ENCODE measurements at places on chromosomes 5 and 9.

DNA sequence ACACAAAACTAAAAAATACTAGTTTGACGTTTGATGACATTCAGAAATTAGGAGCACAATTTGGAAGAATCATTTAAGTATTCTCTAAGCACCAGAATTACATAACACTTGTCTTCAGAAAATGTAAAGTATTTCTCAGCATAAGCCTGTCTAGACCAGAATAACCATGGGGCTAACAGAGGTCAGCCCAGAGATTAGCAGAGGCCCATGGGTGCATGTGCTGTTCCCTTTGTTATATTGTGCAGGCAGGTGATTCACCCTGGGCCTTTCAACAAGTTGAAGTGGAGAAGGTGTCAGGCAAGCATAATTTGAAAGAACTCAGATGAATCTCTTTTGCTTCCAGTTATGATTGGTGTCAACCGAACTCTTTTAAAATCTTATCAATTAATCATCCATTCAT is 227.9 kb downstream of the LURAP1L start:
- DNase-seq = no peak

- DNase-seq = no peak
Observed at GRCh38 chr5:124627815-124628595, 118.4 kb downstream of the ZNF608 start.

GRCh38 chr5:168409591-168410458 is 76.4 kb upstream of the RARS1 start:
- DNase-seq = no peak

GRCh38 chr9:133954862-133955529 is 37.1 kb downstream of the VAV2 start:
- DNase-seq = no peak

GRCh38 chr5:124260921-124261515 is 485.4 kb downstream of the ZNF608 start:
- no peak for DNase-seq

DNA sequence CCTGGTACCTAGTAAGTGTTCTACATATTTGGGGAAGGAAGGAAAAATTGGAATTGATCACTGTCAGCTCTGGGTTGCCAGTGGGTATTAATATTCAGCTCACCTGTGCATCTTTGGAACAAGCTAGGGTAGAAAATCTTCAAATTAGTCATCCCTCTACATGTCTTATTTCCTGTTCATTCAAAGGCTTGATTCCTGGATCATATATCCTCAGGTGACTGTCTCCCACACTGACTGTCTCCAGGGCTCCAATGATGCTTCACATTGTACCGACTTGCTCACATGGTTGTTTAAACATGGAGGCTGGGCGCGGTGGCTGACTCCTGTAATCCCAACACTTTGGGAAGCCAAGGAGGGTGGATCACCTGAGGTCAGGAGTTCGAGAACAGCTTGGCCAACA is 11.6 kb upstream of the SUSD1 start:
- no peak for DNase-seq

- DNase-seq = no peak
Observed at GRCh38 chr5:86807046-86808031, 189.6 kb downstream of the COX7C start.

GRCh38 chr5:135491552-135492318 is 39.6 kb upstream of the TIFAB start:
- no peak for DNase-seq

DNA sequence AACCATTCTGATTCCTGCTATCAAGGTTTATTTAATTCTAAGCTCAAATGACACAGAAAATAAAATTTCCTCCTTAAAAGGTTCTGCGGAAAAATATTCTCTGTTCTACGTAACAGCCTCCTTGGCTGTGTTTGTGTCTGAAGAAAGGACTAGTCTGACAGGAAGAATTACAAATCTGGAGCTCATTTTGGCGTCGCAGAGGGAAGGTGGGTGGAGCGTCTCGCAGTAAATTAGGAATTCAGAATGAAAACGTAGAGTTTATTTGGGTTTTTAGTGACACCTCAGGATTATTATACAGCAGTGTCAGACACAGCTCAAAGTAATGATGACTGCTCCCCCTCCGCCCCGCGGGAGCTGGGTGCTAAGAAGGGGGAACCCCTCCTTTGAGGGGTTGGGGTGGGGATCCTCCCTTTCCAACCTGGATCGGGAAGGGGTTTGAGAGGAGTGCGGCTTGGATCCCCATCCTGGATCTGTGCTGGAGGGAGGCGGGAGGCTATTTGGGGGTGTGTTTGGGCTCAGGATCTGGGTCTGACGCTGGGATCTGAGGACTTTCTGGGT is 933 bp upstream of the TGFBR1 start:
- no peak for DNase-seq

DNA sequence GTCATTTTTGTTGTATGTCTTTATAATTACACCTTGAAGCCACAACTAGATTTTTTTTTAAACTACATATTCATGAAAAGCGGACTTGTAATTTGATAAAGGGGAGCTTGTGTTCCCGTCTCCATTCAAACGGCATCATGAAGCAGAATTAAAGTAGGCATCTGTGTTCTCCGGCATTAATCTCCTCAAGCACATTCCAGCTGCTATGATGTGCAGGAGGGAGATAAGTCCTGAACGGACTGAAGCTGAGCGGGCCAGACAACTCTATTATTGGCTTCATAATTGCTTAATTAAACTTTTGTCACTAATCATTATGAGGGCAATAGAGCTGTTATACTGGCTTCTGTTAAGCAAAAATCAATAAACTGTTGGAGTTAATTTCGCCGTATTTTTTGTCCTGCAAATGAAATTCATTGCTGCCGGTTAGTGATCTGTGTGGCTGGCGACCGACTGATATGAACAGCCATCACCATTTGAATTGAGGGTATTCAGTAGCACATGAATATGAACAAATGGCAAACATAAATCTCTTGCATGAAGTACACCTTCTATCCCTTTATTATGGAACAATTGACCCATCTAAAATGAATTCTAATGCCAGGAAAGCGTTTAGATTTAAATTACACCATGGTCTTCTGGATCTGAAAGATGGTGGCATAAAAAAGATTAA is 408.8 kb upstream of the IRX1 start:
- DNase-seq = no peak

- DNase-seq = no peak
Observed at GRCh38 chr9:77816641-77817341, 168.7 kb upstream of the GNA14 start.

- no peak for DNase-seq
Observed at GRCh38 chr5:112551419-112552032, 132.4 kb upstream of the EPB41L4A start.

- no peak for DNase-seq
Observed at GRCh38 chr9:93458712-93459111, 5.3 kb upstream of the FAM120AOS start.

- no peak for DNase-seq
Observed at GRCh38 chr9:76302947-76303550, 91.2 kb downstream of the RFK start.

Data from activated CD8-positive, alpha-beta memory T cell treated with anti-CD3 and anti-CD28 coated beads for 48 hours (primary cell).